EH (cell line): ENCODE measurements at places on chromosomes 7 and 10.

GRCh38 chr7:38284553-38284952, 11.1 kb upstream of the TARP start:
- DNase-seq, result no peak

- DNase-seq, result no peak
Observed at GRCh38 chr7:2566890-2567678, 8.3 kb downstream of the IQCE start.

DNA sequence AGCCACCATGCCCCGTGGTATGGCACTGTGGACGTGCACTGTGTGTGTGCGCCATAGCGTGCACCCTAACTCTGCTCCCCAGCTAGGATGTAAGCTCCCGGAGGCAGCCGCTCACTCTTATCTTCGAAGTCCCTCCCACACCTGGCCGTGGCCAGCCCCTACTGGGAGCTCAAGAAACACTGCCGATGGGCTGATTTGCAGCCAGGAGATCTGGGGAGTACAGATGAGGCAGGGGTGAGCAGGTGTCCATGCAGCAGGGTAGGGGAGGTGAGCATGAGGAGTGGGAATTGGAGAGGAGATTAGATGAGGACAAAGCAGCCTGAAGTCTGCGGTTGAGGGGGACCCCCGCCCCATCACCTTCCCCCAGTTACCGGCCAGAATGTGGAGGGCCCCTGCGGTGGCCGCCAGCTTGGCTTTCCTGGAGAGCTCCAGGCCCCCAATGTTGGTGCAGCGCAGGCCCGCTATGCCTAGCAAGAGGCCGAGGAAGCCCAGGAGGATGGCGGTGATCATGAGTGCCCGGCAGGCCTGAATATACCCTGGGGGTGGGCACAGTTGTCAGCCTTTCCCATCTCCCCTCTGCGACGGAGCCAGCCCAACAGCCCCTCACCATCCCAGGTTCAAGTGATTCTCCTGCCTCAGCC, 3.6 kb downstream of the CLDN15 start:
- DNase-seq, result no peak

GRCh38 chr10:131750973-131751826, 149.6 kb upstream of the PPP2R2D start:
- DNase-seq, result no peak

DNA sequence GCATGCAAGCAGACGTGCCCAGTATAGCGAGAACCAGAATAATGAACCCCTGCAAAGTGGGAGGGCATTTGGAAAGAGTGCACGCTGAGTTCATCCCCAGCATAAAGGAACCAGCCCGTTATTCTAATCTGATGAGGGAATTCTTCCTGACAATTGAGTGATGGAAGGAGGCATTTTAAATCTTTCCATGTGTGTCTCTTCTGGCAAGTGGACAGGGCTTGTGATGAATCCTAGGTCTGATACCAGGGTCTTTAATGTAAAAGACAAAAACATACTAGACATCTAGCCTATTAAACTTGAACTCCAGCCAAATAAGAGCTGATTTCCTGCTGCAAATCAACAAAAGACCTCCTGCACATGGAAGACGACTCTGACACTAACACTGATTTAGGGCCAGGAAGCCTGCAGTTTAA, 301.2 kb downstream of the DPP6 start:
- no peak for DNase-seq

DNA sequence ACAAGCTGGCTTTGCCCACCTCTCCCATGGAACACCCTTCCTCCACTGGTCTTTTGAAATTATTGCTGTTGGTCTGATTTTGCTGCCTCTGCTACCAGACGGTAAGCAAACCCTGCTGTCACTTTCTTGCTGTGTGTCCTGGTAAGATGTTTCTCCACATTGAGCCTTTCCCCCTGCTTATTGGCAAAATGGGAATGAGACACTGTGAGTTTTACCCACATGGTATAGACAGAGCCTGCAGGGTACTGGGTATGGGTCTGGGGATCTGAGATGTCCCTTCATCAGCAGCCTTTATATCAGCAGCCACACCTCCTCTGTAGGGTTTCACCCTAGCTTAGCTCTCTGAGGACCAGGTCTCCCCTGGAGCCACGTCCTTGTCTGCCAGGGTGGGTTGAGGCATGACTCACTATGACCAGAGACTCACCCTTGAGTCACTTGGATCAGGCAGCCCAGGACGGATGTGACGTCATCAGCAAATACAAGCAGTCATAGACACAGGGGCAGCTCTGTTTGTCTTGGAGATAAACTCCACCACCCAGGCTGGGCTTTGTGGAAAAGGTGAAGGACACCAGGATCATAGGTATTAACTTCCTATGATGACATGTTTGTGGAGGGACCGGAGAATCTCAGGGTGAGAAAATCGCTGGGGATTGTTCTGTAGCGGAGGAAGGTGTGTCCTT, 17.9 kb upstream of the BAIAP2L1 start:
- peak; percentile 97 for DNase-seq

DNA sequence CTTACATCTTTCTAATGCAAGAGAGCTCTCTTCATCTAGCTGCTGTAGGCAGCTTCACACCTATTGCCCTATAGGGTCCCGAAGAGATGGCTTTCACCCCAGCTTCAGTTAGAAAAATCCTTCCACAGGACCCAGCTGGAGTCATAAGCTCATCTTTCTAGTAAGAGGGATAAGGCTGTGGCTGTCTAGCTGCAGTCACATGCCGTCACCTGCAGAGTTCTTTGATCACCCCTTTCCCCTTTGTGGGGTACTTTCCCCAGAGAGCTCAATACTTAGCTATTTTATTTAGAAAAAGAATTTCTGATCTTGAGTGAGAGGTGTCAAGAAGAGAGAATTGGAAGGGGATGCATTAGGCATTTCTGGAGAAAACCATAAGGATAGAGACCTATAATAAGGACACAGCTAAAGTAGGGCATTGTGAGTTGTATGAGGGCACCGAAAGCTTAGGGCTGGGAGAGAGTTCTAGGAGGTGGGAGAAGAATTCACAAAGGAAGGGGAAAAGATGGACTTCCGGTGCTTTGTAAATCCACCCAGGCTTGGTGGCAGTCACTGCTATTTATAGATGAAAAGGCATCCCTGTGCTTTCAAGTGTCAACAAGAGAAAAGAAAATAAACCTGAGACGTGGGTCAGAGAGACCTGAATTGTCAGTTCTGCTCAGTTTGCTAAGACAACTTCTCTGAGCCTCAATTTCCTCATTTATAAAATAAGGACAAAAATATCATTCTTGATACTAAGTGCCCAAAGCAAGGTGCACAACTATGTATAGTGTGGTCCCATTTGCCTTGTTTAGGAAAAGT, 11.1 kb upstream of the ST8SIA6 start:
- no peak for DNase-seq

GRCh38 chr10:4283846-4284610, 499.0 kb upstream of the KLF6 start:
- peak; percentile 92 for DNase-seq

- DNase-seq, result no peak
Observed at GRCh38 chr10:8283986-8284385, 229.5 kb downstream of the GATA3 start.

DNA sequence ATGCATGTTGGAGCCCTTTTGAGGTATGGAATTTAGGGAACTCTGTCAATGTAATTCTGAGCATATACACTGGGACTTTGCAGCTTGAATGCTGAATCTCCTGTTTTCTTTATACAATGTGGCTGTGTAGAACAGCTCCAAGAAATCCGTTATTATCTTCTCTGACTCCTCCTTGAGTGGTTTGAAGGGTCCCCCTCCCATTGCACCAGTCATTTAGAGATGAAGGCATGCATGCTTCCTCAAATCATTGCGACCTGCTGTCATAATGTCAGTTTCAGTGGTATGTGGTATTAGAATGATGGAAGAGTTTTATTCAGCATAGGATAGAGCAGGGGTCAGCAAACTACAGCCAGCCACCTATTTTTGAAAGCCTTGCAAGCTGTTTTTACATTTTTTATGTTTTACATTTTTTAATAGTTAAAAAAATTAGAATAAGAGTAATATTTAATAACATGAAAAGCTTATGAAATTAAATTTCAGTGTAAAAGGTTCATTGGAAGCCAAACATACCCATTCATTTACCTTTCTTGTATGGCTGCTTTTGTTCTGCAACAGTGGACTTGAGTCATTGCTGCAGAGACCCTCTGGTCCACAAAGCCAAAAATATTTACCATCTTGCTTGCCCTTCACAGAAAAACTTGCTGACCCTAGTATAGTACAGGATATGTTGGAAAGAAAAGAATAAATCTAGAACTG, 8.1 kb downstream of the STK17A start:
- DNase-seq, result peak; percentile 40

DNA sequence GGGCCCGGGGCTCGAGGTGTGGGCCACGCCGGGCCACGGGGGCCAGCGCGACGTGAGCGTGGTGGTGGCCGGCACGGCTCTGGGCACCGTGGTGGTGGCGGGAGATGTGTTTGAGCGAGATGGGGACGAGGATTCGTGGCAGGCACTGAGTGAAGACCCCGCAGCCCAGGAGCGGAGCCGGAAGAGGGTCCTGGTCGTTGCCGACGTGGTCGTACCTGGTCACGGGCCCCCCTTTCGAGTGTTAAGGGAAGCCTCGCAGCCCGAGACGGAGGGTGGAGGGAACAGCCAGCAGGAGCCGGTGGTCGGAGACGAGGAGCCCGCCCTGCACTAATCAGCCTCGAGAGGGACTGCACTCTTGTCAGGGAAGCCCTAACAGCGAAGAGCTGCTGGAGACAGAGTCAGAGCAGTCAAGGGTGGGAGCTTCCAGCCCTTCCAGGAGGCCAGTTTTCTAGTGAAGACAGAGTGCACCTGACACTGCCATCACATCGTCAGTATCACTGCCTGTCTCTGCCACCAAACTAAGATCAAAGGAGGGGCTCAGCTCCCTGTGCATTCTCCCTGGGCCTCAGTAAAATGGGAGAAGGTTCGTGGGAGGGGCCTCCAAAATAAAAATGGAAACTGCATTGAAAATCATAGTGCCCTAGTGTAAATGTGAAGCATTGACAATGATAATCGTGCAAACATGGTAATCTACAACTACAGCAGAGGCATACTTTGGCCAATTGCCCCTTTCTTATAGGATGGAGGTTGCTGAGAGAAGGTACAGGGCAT, 1.3 kb downstream of the MBLAC1 start:
- DNase-seq, result peak; percentile 30

DNA sequence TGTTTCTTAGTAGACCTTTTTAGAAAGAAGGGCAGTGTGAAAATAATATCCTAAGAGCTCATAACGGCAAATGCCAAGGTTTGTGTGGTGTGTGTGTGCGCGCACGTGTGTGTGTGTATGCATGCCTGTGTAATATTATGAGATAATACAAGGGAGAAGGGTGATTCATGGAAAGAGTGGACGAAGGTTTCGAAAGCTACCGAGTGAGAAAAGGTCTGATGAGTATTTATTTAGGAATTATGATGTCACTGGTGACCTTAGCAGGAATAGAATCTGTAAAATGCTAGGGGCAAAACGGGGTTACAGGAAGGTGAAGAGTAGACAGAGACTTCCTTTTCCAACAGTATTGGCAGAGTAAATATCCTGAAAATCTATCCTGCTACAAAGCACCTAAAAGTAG, 107.3 kb downstream of the AHR start:
- peak; percentile 93 for DNase-seq

DNA sequence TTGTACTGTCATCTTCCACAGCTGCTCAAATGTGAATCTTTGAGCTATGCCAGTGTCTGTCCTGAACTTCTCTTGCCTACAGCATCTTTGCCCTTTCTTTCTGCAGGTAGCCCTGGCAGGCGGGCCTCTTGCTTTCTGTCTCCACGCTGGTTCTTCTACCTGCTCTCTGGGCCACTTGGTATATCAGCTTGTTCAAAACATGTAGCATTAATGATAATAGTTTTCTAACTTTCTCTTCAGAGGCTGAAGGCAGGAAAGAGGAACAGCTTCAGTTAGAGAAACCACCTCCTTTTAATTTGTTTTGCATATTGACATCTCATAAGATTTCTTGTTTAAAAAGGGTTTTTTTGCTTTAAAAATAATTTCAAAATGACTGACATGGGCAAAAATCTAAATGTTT, 923 bp upstream of the FGL2 start:
- no peak for DNase-seq

- DNase-seq, result no peak
Observed at GRCh38 chr10:23203369-23204325, 11.5 kb downstream of the PTF1A start.

DNA sequence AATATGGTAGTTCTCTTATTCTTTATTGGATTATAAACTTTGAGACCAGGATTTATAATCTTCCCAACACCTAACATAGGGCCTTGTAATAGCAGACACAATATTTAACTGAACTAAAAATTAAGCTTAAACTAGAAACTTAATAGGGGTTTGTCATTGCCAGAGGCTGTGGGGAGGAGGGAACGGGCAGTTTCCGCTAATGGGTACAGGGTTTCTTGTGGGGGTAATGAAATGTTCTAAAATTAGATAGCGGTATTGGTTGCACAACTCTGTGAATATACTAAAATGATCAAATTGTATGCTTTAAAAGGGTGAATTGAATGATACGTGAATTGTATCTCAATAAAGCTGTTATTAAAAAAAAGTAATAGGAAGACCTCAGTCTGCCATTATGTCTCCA, 45.4 kb downstream of the NT5C2 start:
- no peak for DNase-seq

- DNase-seq, result no peak
Observed at GRCh38 chr10:51124852-51125251, 50.6 kb downstream of the PRKG1 start.

GRCh38 chr7:151207315-151207714, 3.0 kb downstream of the H2BK1 start:
- no peak for DNase-seq

- DNase-seq, result peak; percentile 47
Observed at GRCh38 chr10:96470116-96470743, 43.5 kb downstream of the TLL2 start.

DNA sequence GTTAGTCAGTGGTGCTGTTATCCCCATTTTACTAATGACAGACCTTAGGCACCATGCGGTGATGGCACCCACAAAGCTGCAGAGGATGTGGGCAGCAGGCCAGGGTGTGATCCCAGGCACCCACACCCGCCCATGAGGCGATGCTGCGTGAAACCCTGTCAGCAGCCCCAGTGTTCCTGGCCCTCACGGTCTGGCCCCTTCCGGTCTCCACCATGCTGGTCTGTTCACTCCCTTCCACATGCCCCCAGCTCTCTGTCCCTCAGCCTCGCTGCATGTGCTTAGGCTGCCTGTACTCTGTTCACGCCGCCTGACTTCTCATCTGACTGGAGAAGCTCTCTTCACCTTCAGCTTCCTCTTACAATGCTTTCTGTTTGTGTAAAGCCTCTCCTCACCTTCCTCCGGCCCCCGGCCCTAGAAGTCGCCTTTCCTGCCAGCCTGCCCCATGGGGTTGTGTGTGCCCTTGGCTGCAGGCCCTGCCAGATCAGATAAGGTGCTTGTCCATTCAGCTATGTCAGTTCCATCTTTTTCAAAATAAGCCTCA, 17.6 kb upstream of the ORAI2 start:
- DNase-seq, result no peak

DNA sequence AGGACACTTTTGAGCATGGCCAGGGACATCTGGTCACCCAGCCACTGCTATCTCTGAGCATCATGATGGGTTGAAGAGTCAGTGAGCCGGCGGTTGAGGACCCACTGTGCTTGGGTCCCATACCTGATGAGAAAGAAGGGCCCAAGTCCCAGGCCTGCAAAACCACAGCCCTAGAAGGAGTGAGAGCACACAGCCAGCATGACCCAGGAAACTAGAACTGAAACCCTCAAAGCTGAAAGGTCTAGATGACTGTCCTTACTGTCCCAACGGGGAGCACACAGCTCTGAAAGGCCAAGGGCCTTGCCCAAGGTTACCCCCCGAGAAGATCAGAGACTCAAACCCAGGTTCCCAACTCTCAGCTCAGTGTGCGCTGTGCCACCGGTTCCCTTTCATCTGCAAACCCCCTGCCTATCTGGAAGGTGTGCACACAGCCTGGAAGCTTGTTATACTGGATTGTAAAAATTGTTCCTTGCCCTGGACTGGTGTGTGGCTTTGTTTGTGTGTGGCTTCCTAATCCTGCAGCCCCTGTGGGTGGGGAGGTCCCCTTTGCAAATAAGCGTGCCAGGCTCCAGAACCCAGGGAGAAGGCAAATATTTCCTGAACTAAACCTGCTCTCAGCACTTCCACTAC, 22.6 kb upstream of the PSAP start:
- DNase-seq, result no peak
